T follicular helper cell (primary cell): ENCODE measurements at places on chromosomes 1 and 21.

DNA sequence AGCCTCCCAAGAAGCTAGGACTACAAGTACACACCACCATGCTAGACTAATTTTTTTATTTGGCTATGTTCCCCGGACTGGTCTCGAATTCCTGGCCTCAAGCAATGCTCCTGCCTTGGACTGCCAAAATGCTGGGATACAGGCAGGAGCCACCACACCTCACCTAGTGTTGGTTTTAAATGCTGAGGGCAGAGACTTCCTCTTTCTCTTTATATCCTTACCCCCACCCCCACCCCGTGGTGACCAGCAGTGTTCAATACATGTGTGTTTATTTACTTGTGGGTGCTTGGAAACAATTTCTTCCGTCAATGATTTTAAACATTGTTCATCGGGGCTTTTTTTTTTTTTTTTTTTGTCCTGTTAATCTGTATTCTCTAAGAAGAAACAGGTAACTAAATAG lies 158.9 kb downstream of the ZBTB18 start:
- DNase-seq = no peak

- no peak for DNase-seq
Measured at GRCh38 chr1:47783638-47784496, 213.3 kb downstream of the TRABD2B start.

DNA sequence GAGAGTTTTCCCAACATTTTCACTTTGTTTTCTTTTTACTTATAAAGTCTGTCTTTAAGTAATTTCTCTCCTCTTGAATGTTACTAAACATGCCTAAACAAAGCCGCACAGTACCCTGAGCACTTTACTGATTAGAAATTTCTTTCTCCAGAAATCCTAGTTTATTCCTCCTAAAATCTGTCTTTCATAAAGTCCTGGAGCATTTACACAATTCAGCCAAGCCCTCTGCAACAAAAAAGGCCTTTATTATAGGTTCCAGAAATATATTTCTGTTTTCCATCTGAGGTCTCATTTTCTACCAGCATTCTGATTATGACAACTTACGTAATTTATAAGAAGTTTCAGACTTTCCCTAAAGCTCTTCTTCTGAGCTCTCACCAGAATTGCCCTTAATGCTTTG lies 549.5 kb upstream of the OLFM3 start:
- DNase-seq = no peak

- no peak for DNase-seq
Measured at GRCh38 chr1:30321996-30322858, 401.2 kb downstream of the MATN1 start.

GRCh38 chr1:222010306-222010705 lies 268.4 kb upstream of the DUSP10 start:
- no peak for DNase-seq

DNA sequence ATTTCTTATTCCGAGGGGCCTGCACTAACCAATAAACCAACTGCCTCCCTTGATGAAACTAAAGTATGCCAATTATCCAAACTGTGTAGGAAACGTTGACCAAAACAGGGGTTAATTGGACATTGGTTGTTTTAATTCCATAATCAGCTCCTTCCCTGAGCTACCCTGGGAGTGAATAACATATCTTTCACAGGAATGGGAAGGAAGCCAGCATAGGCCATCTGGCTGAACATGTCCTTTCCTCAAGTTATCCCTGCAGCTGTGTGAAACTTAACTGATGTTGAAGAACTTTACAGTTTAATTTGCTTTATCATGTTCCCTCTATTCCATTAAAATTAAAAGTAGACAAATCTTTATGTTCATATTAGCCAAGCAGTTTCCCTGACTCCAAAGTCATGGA lies 75.4 kb downstream of the NRIP1 start:
- DNase-seq = no peak

GRCh38 chr1:36884801-36885200 lies 149.5 kb downstream of the GRIK3 start:
- DNase-seq = no peak
